Posterior vena cava (tissue), 2 donors: ENCODE measurements at places on chromosomes 6 and 20.

GRCh38 chr20:9500121-9500520 is 14.3 kb upstream of the LAMP5 start:
- DNase-seq = no peak

DNA sequence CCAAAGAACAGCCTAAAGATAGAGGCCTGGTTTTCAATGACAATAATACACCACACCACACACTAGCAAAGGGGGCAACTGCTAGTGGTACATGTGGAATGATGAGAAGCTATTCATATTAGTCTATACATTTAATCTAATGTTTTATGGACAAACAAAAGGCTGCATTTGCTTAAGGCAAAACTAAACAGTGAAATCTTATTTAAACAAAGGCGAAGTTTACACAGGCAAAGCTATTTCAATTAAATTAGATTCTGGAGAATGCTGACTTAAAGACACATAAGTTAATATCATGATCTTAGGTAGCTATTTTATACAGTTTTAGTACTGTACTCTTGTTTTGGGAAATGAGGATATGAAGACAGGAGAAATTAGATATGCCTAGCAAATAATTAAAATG is 53.9 kb upstream of the SIM1 start:
- DNase-seq = no peak

DNA sequence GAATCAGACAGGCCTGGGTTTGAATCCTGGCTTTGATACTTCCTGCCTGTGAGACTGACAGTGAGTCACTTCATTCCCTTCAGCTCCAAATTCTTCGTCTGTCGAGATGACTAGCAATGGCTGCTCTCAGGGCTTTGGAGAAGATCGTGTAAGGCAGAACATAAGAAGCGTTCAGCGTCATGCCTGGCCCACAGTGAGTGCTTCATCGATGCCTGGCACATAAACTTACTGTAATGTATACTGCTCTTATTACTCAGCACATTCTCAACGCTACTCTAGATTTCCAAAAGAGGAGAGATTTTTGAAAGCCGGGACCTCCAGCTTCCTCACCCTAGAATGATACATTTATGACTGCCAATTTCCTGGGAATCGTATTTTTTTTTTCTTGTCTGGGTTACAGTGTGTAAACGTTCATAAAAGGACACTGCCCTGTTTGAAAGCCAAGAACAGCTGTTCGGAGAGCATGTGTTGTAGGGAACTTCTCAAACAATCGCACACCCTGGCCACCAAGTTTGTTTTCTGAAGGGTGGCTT is 16.2 kb upstream of the BCAS1 start:
- no peak for DNase-seq

DNA sequence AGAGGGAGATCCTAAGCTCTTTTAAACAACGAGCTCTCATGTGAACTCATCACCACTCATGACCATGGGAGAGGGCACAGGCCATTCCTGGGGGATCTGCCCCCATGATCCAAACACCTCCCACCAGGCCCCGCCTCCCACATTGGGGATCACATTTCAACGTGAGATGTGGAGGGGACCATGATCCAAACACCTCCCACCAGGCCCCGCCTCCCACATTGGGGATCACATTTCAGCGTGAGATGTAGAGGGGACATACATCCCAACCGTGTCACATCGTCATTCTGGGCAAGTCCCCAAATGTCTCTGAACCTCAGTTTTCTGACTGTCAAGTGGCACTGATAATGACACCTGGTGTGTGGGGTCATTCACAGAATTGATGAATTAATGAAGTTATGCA is 641.8 kb downstream of the CDH26 start:
- no peak for DNase-seq

DNA sequence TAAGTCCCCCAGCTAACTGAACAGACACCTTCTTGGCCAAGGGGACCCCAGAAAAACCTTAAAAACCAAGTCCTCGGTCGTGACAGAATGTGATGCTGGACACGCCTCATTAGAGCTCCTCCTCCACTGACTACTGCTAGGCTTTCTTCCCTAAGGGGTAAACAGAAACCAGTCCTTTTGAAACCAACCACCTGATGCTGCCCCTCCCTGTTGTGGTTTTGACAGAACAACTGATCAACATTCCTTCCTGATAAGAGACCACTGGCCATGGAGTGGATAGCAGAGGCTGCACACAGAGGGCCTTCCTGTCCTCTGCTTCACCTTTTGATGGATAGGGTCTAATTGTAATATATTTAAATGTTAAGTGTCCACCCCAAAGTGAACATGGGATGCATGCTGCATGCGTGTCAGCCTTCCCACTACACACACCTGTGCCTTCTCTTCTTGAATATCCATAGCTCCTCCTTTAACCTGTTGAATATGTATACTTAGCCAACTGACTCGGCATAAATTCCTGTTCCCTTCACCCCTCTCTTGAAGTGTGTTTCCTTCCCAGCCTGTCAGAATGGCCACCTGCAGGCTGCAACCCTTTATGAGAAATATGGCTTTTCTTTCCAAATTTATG is 27.9 kb upstream of the SLC2A12 start:
- no peak for DNase-seq

GRCh38 chr6:11007715-11008608 is 36.1 kb downstream of the ELOVL2 start:
- DNase-seq = no peak

GRCh38 chr20:32973077-32973717 is 31.0 kb downstream of the SUN5 start:
- DNase-seq = no peak

GRCh38 chr6:10957414-10957886 is 70.6 kb downstream of the SYCP2L start:
- DNase-seq = no peak
